ENCODE measurements at places on chromosomes 12 and 14. TPM values are rescaled to one million over a fixed set of nuclear protein-coding genes. Genes with fewer than 3 reads are reported as not detected.

Gene JKAMP
- total RNA-seq: 110 TPM

Gene KRT7
- 1,019 TPM for total RNA-seq

Gene NTF3
- 0.19 TPM for total RNA-seq

Gene CDKN3
- total RNA-seq: 40.1 TPM
